NCI-H1694 (cell line): ENCODE measurements at places on chromosomes 12 and 14.
A peak's percentile ranks its signal among the peaks of the same experiment; 100 is the strongest.

DNA sequence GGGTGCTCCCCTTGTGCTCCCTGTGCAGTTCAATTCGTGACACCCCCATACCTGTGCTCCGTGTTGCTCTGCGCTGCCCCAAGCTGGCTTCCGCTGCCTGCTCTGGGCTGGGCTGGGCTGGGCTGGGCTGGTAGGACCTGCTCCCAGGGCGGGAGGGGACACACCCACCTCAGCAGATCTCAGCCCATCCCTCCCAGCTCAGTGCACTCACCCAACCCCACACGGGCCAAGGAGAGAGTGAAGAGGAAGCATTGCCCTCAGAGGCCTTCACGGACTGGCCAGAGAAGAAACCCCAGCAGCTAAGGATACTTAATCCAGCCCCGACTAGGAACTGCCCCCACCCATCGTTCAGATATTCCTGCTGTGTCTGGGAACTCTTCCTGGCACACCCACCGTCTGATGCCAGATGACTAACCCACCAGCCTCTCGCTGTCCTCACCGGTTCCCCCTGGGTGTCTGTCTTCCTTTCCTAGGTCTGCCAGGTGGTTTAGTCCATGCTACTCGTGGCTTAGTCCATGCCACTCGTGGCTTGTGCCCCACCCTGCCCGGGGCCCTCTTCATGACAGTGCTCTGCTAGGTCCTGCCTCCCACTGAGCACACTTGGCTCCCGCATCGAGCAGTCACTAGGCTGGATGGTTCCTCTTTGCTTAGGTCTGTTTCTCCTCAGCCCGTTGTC is at the start of gene LPAR5:
Gene LPAR5, minus strand, starts transcription at position 104 of the 676 bp plus-strand sequence. CDS start 14,711 bp downstream, outside the sequence.
- DNase-seq = no peak

DNA sequence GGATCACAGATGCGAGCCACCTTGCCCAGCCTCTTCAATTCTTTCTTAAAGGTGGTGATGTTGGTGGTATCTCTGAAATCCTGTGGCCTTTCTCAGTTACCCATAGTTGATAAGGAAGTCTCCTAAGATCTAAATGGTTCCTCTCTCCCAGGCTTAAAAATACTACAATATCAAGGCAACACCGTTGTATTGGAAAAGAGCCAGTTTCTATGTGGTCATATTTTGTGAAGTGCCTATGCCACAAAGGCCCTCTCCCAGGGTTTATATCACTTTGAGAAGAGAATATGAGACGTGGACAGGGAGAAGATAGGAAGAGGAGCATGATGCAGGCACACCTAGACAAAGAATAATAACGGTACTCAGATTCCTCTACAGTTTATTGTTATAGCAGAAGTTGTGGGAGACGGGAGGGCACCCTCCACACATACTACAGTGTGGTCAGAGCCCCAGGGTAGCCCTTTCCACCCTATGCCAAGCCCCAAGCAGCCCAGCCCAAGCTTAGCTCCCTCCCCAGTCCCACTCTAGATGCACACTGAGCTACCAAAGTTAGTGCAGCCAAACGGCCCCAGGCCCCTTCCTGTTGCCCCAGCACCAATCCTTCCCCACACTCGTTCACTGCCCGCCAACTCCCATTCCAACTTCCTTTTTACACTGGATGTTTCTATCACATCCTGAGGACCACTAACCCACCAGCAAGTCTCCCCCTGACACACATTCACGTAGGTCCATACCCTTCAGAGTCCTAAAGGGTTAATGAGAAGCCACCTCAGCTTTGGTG is 8.3 kb downstream of the NDRG2 start:
- no peak for DNase-seq

DNA sequence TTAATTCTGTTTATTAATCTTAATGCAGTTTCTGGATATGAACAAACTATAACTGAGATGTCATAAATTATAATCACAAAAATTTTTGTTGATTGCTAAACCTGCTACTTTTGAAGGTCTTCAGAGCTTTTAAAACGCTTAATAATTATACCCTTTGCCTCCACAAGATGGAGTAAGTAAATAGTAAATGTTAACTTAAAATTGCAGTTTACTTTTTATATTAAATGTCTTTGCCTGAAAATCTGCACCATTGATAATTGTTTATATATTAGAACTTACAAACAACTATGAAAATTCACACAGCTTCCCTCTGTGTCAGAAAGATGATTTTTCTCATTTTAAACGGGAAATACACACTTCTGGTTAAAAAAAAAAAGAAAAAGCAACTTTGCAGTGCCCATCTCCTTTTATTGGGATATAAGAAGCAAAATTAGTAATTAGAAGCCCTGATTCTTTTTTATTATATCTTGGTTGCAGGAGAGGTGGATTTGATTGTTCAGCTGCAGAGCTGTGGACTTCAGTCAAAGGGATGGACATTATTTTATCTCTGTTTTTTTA is 35.6 kb downstream of the SCFD1 start:
- no peak for DNase-seq

DNA sequence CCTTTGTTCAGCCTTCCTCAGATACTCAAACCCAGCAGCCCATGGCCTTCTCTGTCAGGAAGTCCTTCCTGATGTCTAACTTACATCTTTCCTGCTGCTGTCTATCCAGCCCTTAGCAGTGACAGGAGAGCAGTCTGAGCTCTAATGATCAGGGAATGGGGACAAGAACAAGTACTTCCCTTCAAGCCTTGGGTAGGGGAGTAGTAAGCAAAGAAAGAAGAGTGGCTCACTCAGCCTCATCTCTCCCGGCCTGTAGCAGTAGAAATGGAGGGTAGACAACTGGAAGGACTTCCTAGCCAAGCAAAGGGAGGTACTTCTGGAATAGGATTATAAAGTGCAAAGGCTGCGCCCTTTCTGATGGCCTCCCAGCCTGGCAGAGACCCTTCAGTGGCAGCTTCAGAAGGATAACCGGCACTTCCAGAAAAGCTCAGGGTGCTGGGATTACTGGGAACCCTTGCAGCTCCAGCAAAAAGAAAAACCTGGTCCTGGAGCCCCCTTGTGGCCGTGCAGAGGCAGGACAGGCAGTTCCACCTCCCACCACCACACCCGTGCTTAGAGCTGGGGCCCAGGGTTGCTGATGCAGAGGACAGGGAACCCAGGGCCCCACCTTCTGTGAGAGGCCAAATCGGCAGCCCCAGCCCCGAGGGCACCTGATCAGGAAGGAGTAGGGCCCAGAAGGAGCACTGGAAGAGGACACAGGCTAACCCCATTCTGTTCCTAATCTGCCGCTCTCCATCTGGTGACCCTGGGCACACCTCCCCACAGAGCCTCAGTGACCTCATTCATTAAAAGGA is 12.4 kb upstream of the SMUG1 start:
- DNase-seq = peak; percentile 74

DNA sequence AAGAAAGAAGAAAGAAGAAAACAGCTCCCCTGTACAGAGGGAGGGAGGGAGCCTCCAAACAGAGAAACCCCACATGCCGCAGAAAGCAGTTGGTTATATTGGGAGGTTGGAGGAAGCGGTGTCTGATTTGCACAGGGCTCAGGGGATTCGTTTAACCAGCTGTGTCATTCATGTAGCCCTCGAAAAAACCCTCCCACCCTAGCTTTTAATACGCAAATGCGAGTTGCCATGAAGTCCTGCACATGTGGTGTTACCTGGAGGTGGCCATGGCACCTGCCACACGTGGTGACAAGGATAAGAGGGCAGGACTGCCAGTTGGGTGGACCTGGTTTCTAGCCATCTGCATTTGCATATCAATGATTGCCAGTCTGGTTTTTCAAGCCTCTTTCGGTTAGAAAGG is 40.9 kb downstream of the TMEM30B start:
- no peak for DNase-seq

DNA sequence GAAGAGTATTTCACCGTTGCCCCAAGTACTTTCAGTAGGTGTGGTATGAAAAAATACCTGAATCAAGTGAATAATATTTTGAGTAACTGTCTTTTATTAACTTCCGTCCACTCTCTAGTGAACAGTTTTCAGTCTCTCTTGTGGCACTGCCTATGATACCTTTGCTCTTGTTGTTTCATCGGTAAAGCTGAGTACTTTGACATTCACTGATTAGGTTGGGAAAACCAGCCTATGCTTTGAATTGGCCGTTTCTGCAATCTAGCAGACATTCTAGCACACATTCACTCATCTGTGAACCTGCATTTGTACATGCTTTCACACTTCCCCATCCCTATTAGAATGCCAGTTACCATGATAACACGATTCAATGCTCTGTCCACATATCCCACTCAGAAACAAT is 217.3 kb downstream of the FBXL14 start:
- DNase-seq = no peak

DNA sequence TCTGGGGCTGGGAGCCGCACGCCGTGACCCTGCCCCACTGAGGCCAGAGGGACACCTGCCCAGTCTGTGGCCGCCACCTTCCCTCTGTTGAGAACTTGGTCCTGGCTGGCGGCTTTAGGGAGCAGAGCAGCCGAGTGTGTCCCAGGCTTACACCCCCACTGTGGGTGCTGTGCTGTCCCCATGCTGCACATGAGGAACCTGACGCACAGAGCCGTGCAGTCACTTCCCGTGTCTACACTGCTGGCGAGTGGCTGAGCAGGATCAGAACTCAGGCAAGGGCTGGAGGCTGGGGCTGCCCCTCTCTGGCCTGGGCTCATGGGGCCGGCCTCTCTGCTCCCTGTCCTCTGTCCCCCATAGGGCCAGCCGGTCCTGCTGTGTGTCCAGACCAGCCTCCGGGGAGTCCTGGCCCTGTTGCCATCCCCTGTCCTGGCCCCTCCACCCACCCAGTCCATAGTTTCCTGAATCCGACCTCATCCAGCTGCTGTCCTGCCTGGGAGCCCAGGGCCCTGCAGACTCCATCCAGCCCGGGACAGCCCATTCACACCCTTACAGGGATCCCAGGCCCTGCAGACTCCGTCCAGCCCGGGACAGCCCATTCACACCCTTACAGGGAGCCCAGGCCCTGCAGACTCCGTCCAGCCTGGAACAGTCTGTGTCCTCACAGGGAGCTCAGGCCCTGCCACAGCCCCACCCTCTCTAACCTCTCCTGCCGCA is 10.3 kb downstream of the FBRSL1 start:
- DNase-seq = no peak

DNA sequence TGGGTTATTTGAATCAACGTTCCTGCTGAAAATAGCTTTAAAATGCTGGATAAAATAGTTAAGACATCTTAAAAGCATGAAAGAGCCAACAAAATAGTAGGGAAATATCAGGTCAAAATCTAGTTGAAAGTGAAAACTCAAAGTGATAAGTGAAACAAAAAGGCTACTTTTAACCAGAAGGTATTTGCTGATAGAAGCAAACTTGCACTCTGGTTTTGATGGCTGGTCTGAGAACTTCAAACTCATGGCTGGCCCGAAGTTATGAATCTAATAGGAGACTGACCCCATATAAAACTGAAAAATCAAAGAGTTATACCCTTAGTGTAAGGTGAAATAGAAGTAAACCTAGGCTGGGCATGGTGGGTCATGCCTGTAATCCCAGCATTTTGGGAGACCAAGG is 66.3 kb upstream of the HOXC13 start:
- no peak for DNase-seq

GRCh38 chr14:56949828-56950227 is 139.5 kb upstream of the OTX2 start:
- DNase-seq = no peak

DNA sequence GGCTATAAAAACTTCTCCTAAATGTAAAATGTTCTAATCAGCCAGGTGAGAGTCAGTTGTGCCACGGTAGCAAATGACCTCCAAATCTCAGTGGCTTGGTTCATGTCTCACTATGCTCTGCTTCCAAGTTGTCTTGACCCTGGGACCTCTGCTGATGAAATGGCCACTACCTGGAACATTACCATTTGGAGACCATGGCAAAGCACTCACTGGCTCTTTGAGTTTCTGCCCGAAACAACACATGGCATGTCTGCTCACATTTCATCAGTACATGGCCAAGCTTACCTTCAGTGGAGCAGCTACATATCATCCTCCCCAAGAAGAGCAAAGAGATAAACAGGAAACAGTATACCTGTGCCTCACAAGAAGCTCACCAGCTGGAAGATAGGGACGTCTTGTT is 40.2 kb downstream of the PLEKHG7 start:
- no peak for DNase-seq

- no peak for DNase-seq
Observed at GRCh38 chr12:92747151-92747550, 44.4 kb downstream of the PLEKHG7 start.

DNA sequence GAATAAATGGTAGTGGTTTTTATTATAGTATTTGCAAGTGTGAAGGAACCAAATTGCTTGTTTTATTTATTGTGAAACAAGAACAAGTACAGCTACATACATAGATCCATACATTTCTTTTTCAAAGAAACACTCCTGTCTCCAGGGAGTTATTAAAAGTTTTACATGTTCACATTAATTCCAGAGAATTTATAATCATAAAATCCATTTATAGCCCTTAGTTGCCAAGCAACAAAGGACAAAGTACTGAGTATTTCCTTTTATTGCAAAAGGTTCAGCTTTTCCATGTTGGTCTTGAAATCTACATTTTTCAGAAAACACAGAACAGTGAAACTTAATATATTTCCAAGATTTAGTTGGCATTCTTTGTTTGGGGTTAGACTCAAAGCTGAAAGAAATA is 9.5 kb downstream of the MYRFL start:
- DNase-seq = no peak

DNA sequence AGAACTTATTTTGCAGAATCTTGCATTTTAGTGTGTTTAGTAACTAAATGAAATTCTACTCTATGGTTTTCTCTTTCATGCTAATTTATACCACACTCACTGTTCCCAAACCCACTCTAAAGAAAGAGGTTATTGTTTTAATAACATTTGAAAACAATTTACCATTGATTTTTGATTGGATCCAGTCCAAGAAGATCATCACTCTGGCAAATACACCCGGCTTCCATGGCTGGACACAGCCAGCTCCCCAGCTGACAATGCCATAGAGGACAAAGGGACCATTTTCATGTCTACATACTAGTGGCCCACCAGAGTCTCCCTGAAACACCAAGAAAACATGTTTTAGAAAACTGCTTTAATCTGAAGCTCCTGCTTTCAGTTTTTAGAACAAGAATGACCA is 42.4 kb downstream of the OVCH1 start:
- no peak for DNase-seq

DNA sequence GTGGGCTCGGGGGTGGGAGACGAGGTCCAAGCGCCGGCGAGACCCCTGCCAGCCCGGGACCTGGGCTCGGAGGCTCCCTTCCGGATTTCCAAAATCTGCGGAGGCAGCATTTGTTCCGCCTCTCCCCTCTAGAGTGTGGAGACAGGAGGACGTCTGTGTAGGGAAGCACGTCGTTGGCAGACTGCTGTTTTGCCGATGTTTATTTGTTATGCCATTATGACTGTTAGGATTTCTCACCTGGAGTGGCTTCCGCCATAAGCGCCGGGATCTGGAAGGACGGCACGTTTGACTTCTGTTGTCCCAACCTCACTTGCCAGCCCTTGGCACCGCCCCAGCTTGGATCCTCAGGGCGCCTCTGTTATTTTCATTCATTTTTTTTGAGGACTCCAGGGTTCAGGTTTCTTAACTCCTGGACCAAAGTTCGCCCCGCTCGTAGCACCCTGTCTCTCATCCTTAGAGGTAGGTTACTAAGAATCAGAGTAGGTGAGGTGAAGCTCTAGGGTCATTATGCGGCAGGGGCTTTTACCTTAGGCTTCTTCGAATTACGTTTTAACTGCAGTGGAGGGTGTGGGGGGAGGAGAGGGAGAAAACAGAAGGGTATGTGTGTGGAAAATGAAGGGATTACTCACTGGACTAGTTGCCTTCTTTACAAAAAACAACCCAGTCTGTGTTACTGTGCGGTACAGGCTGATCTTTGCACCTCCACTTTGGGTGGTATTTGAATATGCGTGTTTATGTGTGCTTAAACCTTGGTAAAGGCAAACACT is 547 bp upstream of the PYGL start:
- DNase-seq = peak; percentile 14

GRCh38 chr14:34325493-34325892 is 136.5 kb downstream of the SPTSSA start:
- no peak for DNase-seq
